CD4-positive, alpha-beta T cell (primary cell): ENCODE measurements at places on chromosomes 16 and 17. TPM values are rescaled to one million over a fixed set of nuclear protein-coding genes. Genes with fewer than 3 reads are reported as not detected.

DNA sequence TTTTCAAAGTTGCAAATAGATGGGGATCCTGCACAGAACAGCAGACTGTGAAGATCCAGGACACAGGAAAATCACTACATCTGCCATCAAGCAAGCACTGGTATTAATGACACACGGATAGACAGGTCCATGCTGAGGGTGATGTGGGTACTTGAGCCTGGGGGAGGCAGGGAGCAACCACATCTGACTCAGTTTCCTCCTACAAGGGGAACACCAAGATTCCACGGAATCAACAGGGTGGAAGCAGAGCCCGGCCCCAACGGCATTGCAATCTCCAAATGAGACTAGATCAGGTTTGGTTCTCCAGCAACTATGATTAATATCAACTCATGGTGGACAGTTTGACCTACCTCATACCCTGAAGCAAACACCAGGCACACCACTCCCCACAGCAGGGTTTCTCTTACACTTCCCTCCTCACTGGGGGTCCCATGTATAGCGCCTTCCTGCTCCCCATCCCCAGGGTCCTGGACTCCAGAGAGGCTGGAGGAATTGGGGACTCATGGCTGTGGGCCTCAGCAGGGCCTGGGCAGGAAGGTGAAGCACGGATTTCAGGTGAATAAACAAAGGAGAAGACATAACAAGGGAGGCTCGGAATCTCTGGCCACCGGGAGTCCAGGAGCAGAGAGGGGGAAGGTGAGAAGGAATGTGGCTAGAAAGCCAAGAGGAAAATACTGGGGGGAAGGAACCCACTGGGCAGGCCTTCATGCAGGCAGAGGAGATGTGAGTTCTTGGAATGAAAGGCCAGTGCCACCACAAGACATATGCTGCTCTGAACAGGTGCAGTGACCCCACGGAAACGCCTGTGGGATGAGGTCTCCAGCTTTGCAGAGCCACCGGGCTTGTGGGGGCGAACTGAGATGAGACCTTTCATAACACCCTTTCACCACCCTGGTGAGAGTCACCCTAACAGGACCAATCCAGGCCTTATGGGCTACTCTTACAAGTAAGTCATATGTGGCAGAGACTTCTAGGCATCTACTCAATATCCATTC is 29.5 kb upstream of the PIK3R6 start:
- peaks cover 80% of the 10 kb centered on the region for H3K36me3 ChIP-seq
- peaks cover 76% of the 10 kb centered on the region for H3K4me1 ChIP-seq
- no peaks in the 10 kb centered on the region for H3K27me3 ChIP-seq
- no peak for DNase-seq
- H3K4me3 ChIP-seq = no peak overlapping the region
- H3K27ac ChIP-seq = no peak overlapping the region

DNA sequence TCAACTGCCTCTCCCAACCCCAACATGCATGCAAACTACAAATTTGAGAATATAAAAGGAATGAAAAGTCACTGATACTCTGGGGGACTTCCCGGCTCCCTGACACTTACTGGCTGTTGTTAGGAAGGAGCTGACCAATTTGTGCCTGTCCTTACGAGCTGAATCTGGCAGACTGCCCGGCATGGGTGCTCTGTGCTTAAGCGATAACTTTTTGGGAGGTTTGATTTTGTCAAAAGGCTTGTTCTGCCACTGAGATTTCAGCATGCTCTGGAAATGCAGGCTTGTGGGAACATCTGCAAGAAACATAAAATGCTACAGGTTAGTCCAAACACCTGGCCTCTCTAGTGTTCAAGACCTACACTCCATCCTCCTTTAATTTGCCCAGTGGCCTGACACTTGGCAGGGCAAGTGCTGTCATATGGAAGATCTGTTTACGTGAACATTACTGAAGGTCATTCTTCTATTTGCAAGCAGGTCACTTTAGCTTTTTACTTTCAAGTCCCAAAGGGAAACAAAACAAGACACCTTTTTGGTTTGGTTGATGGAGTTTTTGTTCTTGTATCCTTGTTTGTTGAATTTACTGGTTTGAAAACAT is 40.6 kb downstream of the STH start:
- H3K4me1 ChIP-seq = no peaks in the 10 kb centered on the region
- H3K36me3 ChIP-seq = peaks cover 97% of the 10 kb centered on the region
- no peak for DNase-seq
- H3K27me3 ChIP-seq = no peaks in the 10 kb centered on the region
- H3K27ac ChIP-seq = no peak overlapping the region
- H3K4me3 ChIP-seq = no peak overlapping the region

- DNase-seq = no peak
- H3K4me1 ChIP-seq = no peaks in the 10 kb centered on the region
- H3K4me3 ChIP-seq = no peak overlapping the region
- H3K36me3 ChIP-seq = peaks cover 12% of the 10 kb centered on the region
Measured at GRCh38 chr17:3585826-3586225, 23.4 kb downstream of the TRPV1 start.

DNA sequence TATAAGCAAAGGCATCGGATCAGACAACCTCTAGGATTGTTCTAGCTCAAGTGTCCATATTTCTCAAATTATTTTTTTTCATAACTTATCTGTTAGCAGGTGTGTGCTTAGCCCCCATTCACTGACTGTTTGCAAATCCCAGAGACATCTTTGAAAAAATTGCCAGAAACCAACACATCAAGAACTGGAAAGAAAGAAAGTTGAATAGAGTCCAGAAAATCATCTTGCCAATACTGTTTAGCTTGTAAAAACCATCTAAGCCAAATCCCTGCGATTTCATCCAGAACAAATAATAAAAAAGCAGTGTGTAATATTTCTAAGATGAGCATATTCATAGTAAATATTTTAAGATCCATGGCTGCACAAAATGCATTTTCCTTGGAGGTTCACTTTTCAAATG is 64.5 kb downstream of the WSCD1 start:
- no peaks in the 10 kb centered on the region for H3K36me3 ChIP-seq
- DNase-seq = no peak
- H3K4me1 ChIP-seq = no peaks in the 10 kb centered on the region
- H3K4me3 ChIP-seq = no peak overlapping the region
- no peak overlapping the region for H3K27ac ChIP-seq

- H3K4me1 ChIP-seq = peaks cover 20% of the 10 kb centered on the region
- DNase-seq = no peak
- no peaks in the 10 kb centered on the region for H3K27me3 ChIP-seq
- H3K4me3 ChIP-seq = no peak overlapping the region
Measured at GRCh38 chr16:11085916-11086315, 141.6 kb downstream of the CLEC16A start.

DNA sequence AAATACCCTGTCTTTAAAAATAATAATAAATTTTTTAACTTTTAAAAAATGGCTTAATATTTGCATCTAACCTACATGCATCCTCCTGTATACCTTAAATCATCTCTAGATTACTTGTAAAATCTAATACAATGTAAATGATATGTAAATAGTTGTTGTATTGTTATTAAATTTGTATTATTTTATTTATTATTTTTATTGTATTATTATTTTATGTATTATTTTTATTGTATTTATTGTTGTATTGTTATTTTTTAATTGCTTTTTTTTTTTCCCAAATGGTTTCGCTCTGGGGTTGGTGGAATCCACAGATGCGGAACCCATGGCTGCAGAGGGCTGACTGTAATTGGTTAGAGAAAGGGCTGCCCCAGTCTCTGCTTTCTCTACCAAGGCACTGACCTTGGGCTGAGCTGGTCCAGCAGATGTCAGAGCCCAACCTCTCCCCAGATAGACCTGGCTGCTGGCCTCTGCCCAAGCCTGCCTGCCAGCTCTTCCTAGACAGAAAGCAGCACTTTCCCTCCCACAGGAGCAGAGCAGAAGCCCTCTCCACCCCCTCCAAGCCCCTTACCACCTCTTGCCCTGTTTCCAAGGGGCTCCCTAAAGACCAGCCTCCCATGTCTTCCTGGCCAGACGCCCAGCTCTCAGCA is 183.8 kb downstream of the GSG1L start:
- H3K36me3 ChIP-seq = no peaks in the 10 kb centered on the region
- no peak overlapping the region for H3K27ac ChIP-seq
- DNase-seq = no peak
- peaks cover 10% of the 10 kb centered on the region for H3K27me3 ChIP-seq
- no peaks in the 10 kb centered on the region for H3K4me1 ChIP-seq

GRCh38 chr16:84487358-84487757 is 17.1 kb downstream of the MEAK7 start:
- no peaks in the 10 kb centered on the region for H3K4me1 ChIP-seq
- no peaks in the 10 kb centered on the region for H3K27me3 ChIP-seq
- H3K27ac ChIP-seq = no peak overlapping the region
- H3K4me3 ChIP-seq = no peak overlapping the region

DNA sequence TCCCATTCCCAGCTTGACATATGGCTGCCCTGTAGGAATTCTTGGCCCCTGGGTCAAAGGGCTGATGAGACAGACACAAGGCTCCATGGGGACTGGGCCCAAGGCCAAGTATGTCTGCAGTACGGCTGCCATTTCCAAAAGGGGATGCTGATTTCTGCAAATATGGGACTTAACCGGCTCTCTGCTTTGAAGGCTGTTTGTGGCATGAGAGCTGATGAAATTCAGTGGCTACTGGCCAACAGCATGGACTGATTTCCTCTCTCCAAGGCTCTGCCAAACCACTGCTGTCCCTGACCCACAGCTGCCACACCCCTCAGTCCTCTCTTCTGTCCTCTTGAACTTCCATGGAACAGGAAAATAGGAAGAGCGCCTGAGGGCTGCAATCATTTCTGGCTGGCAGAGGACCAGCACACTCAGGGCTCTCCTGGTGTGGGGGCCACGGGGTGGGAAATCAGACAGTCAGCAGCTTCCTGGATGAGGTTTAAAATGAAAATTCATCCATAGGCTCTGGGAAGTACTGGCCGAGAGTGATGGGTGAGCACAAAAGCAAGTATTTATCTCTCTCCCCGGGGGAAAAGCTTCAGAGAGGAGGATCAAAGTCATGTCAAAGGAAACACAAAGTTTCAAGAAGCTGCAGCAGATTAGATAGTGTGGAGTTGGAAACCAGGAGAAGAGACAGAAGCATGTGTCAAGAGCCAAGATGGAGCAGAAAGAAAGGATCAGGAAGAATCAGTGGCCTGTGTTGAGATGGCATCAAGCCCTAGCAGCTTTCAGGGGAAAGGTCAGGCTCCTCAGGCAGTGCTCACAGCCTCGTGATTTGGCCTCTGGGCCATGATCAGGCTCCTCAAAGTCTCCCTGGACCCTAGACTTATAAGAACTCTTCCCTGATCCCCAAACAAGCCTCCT is 64.1 kb upstream of the SREBF1 start:
- H3K4me1 ChIP-seq = no peaks in the 10 kb centered on the region
- no peaks in the 10 kb centered on the region for H3K27me3 ChIP-seq
- no peak overlapping the region for H3K4me3 ChIP-seq
- H3K36me3 ChIP-seq = peaks cover 44% of the 10 kb centered on the region
- no peak overlapping the region for H3K27ac ChIP-seq

- H3K27me3 ChIP-seq = no peaks in the 10 kb centered on the region
- no peak overlapping the region for H3K27ac ChIP-seq
- no peaks in the 10 kb centered on the region for H3K36me3 ChIP-seq
- H3K4me3 ChIP-seq = no peak overlapping the region
- H3K4me1 ChIP-seq = peaks cover 39% of the 10 kb centered on the region
- no peak for DNase-seq
Measured at GRCh38 chr17:66287911-66288310, 14.5 kb upstream of the PRKCA start.

DNA sequence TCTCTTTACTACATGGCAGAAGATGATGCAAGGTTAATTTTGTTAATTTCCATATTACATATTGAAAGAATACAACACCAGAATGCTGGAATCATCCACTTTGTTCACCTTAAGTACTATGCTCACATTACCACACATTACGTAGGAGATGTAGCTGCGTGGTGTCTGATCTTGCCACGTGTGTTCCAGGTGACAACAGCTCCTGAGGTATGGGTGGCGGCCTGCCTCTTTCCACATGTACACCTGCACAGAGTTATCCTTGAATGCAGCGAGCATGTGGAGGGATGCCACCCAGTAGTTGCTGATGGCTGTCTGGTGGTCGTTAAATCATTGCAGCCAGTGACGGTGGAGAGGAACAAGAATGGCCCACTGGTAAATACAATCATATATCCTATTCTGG is 740.5 kb upstream of the EEF2KMT start:
- no peaks in the 10 kb centered on the region for H3K4me1 ChIP-seq
- no peaks in the 10 kb centered on the region for H3K36me3 ChIP-seq
- H3K27me3 ChIP-seq = no peaks in the 10 kb centered on the region
- no peak overlapping the region for H3K4me3 ChIP-seq
- no peak overlapping the region for H3K27ac ChIP-seq

- no peak overlapping the region for H3K4me3 ChIP-seq
- peaks cover 23% of the 10 kb centered on the region for H3K4me1 ChIP-seq
- DNase-seq = no peak
- no peak overlapping the region for H3K27ac ChIP-seq
- no peaks in the 10 kb centered on the region for H3K36me3 ChIP-seq
Measured at GRCh38 chr17:73647301-73647695, 3.1 kb upstream of the SDK2 start.

- peaks cover 52% of the 10 kb centered on the region for H3K4me1 ChIP-seq
- H3K36me3 ChIP-seq = peaks cover 12% of the 10 kb centered on the region
- no peaks in the 10 kb centered on the region for H3K27me3 ChIP-seq
- H3K27ac ChIP-seq = no peak overlapping the region
Measured at GRCh38 chr17:4900231-4901107, 1.1 kb downstream of the C17orf107 start.

DNA sequence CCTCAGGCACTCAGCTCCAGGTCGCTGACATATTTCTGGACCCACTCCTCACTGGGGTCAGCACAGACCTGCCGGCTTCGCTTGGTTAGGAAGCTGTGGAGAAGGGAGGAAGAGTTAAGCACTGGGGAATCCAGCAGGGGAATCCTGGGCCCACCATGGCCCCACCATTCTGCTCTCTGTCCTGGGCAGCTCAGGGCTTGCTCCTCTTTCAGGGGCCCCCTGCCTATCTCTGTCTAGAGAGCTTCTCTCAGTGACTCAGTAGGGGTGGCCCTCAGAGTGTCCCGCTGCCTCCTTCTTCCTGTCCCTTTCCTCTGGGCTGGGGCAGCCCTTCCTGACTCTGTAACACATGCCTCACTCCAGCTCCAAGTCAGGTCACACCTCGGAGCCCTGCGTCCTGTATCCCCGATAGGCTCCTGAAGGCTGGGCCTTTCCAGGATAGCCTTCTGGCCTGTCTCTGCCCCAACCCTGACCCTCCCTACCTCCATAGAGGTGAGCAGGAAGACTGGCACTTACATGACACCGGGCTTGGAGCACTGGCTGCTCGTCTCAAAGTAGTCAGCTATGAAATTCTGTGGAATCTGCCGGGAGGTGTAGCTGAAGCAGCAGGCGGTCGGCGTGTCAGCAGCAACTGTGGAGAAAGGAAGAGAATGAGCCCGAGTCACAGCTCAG is 1.1 kb downstream of the CCL3 start:
- no peak overlapping the region for H3K27ac ChIP-seq
- no peak overlapping the region for H3K4me3 ChIP-seq
- no peaks in the 10 kb centered on the region for H3K27me3 ChIP-seq
- no peak for DNase-seq

Gene PSMB10
- 71.6 TPM for total RNA-seq

Gene MPP2
- 3.5 TPM for total RNA-seq

Gene MYH11
- total RNA-seq = not detected

Gene KCNJ2
- not detected for total RNA-seq

Gene HS3ST6
- total RNA-seq = not detected

Gene CISD3
- total RNA-seq = 4.7 TPM

Gene RPL13
- total RNA-seq = 5,051 TPM

Gene TVP23A
- total RNA-seq = not detected
